Activated CD4-positive, alpha-beta T cell treated with anti-CD3 and anti-CD28 coated beads for 36 hours (primary cell): ENCODE measurements at places on chromosomes 13 and 19. TPM values are rescaled to one million over a fixed set of nuclear protein-coding genes. Genes with fewer than 3 reads are reported as not detected.

PSG7 gene
- total RNA-seq: not detected

APLP1 gene
- 2.3 TPM for total RNA-seq

ZNF44 gene
- 8.1 TPM for total RNA-seq

SYMPK gene
- 128 TPM for total RNA-seq

ZNF497 gene
- total RNA-seq: 1.5 TPM

CBARP gene
- 1.1 TPM for total RNA-seq

UBE2L5 gene
- total RNA-seq: not detected
